ENCODE measurements at places on chromosomes 6 and 20. TPM values are rescaled to one million over a fixed set of nuclear protein-coding genes. Genes with fewer than 3 reads are reported as not detected.
A peak's percentile ranks its signal among the peaks of the same experiment; 100 is the strongest.

GRCh38 chr6:42088101-42088591 is 37.8 kb downstream of the TAF8 start:
- no peak for DNase-seq

DNA sequence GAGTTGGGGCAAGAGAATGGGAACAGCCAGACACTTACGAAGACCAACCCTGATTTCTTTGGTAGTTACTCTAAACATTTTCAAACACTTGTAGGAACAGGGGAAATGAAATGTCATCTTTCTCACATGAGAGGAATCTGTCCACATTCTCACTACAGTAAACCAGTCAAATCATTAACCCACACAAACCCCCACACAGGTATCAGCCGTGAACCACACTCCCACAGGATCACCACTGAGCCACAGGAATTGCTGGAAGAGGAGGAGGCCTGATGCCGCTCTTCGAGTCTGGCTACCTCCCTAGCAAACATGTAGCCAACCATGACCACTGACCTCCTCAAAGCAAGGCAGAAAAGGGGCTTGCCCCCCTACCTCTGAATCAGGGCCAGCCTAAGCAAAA is 6.9 kb upstream of the RSPO3 start:
- no peak for DNase-seq

- no peak for DNase-seq
Measured at GRCh38 chr6:122072014-122072647, 327.3 kb upstream of the HSF2 start.

GRCh38 chr6:3847521-3847920 is 1.7 kb upstream of the FAM50B start:
- DNase-seq = no peak

- peak; percentile 97 for DNase-seq
Measured at GRCh38 chr6:79233611-79234149, 802 bp downstream of the HMGN3 start.

MOXD1 gene
- 14.3 TPM for total RNA-seq

DNA sequence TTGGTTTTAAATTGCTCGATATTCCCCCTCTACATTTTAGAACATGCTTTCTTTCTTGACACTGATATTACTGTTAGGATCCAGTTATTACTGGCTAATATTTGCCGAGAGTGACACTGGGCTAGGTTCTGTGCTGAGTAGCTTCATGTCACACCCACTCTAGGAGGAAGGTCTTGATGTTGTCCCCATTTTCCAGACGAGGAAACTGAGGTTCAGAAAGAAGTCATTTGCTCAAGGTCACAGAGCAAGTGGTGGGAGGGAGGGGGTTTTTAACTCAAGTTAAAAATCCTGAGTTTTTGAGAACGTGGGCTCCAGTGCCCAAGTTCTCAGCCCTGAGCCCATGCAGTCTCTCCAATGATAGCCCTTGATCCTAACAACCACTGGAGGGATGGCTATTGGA is 18.9 kb downstream of the TGM2 start:
- DNase-seq = no peak

Measured in lower leg skin (tissue), 4 donors.